ENCODE measurements at places on chromosomes 2 and 18.

- no peak for DNase-seq
Observed at GRCh38 chr2:174125090-174125489, 123.2 kb downstream of the OLA1 start.

- no peak for DNase-seq
Observed at GRCh38 chr18:77057006-77057395, 75.6 kb downstream of the MBP start.

DNA sequence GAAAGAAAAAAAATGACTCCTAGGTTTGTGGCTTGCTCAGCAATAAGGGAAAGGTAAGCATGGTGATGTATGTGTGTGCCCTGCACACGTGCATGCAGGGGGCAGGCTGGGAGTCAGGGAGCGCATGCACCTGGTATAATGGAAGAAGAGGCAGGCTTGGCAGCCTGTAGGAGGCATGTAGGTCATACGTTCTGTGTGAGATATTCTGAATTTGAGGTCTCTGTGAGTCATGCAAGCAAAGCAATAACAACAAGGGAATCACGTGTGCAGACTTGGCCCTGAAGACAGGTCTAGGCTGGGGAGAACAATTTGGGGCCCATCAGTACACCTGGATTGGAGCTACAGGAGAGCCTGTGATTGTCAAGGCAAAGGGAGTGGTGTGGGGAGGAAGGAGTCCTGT is 94.5 kb upstream of the TTC39C start:
- DNase-seq: no peak

DNA sequence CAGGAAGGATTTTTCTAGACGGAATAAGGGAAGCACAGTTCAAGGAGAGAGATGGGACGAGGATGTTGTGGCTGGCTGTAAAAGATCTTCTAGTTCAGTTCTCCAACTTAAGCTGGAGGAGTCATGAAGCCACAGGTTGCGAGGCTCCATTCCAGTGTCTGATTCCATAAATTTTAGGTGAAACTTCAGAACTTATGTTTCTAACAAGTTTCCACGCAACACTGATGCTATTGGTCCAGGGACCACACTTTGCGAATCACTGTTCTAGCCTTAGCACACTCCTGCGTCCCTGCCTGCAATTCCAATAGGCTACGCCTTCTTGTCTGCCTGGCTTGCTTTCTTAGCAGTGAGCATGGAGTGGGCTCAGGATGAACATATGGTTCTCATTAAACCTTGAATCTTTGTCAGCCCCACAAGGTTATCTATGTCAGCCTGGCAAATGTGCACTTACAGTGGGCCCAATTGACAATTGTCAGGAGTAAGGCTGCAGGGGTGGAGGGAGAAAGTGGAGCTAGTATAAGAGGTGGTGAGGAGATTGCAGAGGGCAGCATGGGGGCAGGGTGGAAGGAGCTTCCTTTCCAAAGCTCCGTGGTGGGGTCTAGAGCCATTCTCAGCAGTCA is 438.1 kb upstream of the ST6GAL2 start:
- DNase-seq: no peak

DNA sequence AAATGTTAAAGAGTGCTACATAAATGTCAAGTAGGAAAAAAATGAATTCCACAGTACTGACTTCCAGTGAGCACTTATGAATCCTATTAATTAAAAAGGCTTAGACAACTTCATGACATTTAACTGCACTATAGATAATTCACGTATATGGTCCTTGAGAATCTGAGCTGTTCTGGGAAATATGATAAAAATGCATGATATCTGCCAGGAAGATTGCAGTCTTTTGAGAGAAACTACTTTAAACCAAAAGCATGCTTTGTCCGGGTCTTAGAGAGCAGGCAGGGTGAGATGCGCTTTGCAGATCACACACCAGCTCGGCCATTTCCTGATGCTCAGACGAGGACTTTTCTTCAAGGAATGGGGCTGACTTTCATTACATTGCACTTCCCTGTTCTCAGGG is 42.6 kb downstream of the CMPK2 start:
- no peak for DNase-seq

GRCh38 chr2:160928854-160929301 is 231.3 kb upstream of the TANK start:
- DNase-seq: no peak

DNA sequence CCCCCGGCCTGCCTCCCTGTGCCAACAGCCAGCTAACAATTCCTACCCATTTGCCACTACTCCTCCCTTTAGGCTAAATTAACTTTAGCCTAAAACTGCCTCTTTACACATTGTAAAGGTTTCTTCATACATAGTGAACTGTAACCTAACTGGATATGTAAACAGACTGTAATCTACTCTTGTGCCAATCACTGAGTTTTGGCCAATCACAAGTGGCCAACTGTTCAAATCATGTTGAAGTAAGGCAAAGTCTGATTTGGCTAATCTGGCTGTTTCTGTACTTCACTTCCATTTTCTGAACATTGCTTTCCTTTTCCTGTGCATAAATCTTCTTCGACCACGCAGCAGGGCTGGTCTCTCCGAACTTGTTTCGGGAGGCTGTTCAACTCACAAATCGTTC is 103.6 kb upstream of the LYPD6 start:
- DNase-seq: no peak

DNA sequence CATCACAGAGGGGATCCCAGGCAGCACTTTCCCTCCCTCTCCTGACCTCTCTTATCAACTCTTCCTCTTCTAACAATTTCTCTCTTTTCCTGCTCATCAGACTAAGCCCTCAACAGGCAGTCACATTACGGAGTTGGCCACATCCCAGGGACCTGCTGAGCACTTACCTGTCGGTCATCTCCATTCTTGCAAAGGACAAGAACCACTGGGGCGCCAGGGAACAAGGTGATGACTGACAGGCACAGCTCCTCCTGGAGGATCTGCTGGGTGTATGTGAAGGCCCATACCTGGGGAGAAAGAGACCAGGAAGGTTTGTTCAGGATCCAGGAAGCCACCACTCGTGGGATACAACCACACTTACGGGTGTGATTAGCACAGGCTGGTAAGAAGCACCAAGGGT is 104.8 kb upstream of the CAPN13 start:
- no peak for DNase-seq

GRCh38 chr18:5414546-5414945 is 119.0 kb upstream of the ZBTB14 start:
- DNase-seq: no peak

GRCh38 chr2:200445284-200445683 is 64.6 kb downstream of the KCTD18 start:
- DNase-seq: no peak

GRCh38 chr2:182973441-182974352 is 64.6 kb downstream of the NCKAP1 start:
- DNase-seq: no peak

DNA sequence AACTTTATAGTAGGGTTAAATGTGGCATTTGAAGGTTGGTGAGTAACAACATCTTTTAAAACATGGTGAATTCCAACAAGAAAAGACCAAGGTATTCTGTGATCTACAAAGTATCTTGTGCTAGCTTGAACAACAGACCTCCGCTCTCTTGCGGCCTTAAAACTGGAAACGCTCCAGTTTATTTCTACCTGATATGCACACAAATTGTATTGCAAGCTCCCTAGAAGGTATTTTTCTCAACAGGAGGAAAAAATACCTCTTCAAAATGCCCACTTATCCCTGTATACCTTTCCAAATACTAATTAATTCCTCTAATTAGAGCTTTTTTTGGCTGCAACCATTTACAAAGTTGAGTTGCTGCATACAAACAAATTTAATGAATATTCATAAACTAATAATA is 69.5 kb downstream of the KCNH7 start:
- no peak for DNase-seq

DNA sequence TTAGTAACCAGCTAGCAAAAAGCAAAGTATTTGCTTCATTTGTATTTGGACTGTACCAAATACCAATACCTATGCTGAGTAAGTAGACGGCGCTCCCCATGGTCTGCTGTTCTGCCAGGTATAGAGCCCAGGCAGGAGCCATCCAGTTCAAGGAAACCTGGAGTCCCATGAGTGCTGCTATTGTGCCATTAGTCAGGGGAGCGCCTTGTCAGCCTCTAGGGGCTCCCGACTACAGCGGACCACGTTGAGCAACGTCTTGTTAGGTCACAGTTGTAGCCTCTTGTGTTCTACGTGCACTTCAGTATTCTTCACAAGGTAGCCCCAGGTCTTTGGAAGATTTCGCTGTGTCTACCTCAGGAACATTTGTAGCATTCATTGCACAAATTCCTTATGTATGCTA is 21.6 kb upstream of the SLC9A2 start:
- DNase-seq: no peak

GRCh38 chr2:3726511-3726910 is 23.1 kb downstream of the DCDC2C start:
- no peak for DNase-seq

DNA sequence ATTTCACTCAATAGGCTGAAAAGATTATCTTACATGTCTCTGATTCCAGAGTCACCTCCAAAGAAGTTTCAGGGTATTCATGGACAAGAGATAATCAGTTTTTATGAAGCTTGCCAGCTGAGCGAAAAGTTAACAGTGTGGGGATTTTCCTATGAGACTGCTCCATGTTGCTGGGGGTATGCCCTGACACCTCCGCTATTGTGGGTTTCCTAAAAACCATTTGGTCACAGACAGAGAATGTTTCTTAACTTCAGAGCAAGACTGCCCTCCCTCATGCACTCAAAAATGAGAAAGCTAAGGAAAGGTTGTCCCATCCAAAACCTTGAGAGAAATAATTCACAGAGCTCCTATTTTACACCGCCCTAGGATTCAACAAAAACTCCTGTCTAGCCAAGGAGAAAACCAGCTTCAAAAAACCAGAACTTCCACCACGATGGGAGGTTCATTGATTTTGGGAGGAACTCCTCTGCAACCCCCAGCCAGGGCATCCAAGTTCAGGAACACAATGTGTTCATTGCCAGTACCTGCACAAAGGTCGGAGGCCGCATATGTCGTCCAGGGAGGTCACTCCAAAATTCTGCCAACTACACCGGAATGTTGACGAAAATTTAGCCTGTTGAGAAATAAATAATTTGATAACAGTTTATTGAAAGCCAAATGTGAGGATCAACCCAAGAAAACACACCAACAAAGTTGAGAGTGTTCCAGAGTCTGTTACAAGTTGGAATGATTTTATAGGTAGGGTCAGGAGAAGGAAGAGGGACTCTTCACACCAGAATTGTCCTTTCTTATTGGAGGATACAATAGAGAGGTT is 104.3 kb downstream of the SP100 start:
- DNase-seq: no peak

DNA sequence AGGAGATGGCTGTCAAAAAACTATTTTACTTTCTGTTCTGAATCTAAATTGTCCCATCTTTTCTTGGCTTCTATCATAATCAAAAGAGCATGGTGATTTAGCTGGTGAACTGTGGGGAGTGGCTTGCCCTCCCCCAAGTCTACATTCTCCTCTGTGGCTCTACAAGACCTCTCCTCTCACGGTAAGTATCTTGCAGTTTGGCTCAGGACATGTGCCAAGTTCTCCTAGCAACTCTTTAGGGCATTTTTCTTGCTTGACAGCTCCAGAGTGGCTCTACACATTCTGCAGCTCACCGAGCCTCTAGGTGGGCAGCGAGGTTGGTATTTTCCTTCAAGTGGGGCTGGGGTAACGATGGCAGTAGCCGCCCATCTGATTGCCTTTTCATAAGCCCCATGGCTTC is 29.1 kb downstream of the SLC4A5 start:
- no peak for DNase-seq

Data from activated CD8-positive, alpha-beta memory T cell treated with anti-CD3 and anti-CD28 coated beads for 1 hour (primary cell).